ENCODE measurements at places on chromosomes 1 and 21.

DNA sequence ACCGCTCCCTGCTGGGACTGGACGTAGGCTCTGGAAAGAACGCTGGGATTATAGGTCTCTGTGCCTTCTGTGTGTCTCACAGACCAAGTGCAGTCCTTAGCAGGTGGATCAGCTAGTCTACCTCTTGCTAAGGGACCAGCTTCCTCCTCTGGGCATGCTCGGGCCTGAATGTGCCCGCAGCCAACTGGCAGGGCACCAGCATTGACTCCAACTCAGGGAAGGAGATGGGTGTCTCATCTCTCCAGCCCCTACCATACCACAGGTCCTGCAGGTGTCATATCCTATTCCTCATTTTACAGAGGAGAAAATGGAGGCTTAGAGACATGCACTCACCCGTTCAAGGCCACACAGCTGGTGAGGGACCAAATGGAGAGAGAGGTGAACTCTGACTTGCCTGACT is 340.2 kb downstream of the PTPRU start:
- DNase-seq: no peak

DNA sequence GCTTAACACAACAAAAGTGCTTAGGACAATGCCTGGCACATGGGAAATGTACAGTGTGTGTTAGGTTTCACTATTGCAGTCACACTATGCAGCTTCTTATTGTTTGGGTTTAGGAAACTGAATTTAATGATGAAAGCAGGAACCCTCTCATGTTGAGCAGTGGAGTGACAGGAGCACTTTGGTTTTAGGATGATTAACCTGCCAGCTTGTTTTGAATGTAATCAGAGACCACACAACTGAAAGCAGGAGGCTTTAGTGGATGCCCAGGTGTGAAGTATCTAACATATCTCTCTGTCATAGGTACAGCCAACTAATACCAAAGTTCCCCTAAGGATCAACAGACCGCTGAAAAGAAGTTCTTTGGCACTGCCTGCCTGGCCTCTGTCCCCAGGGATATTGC is 406.9 kb upstream of the USP24 start:
- DNase-seq: no peak

DNA sequence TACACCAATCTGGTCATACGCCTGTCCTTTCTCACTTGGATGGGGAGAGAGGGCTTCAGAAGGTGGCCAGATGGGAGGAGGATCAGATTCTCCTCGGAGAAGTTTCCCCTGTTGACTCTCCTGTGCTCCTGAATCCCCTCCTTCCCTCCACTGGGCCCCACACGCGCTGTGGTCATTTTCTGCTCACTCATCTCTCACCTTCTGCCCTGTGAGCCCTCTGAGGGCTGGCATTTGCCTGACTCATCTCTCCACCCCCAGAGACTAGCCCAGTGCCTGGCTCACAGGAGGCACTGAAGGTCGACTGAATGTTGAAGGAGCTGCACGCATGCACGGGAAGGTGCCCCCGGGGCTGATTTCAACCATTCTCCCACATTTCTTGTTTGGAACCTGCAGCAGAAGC is 14.2 kb downstream of the ABCA4 start:
- no peak for DNase-seq

GRCh38 chr1:182200025-182200812 is 138.7 kb upstream of the ZNF648 start:
- DNase-seq: no peak

- no peak for DNase-seq
Observed at GRCh38 chr1:184975208-184975870, 1.0 kb upstream of the NIBAN1 start.

DNA sequence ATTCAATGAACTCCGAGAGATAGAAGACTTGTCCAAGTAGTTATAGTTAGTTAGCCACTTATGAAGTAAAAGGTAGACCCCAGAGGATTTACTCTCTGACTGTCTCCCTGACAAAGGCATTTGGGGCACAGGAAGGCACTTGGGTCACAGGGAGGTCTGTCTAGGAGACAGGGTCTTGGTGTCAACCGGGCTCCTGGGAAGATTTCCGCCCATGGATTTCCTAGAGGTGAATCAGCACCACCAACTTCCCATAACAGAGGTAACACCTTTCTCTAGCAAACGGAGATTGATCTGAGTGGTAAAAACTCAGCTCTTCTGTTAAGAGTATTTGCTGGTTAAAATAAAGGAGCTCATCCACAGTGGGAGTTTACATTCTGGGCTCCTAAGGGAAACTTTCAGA is 16.4 kb downstream of the CCN1 start:
- DNase-seq: no peak

DNA sequence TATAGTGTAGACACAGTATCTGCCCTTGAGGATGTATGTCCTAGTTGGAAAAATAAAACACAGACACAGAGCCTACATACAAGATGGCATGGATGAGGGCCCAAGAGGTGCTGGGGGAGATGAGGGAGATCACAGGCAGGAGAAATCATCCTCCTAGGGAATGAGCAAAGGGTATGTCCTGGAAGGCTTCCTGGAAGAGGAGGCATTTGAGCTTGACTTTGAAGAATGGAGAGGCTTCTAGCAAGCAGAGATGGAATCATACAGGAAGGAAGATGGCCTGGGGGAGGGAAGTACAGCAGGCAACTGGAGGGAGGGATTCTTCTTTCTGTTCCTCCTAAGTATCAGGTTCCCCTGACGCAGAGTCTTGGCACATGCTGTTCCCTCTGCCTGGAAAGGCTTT is 103.3 kb downstream of the LACTBL1 start:
- DNase-seq: no peak

- DNase-seq: peak; percentile 41
Observed at GRCh38 chr21:37006486-37007291, at the start of gene RIPPLY3. TSS of gene RIPPLY3 (plus strand) at chr21:37006702. CDS start at chr21:37006773, 71 bp downstream.

GRCh38 chr1:96554364-96554763 is 167.2 kb upstream of the PTBP2 start:
- DNase-seq: no peak
